ENCODE measurements at places on chromosomes 11 and 22.

GRCh38 chr22:42680648-42681047 is 31.5 kb upstream of the CYB5R3 start:
- DNase-seq: no peak

DNA sequence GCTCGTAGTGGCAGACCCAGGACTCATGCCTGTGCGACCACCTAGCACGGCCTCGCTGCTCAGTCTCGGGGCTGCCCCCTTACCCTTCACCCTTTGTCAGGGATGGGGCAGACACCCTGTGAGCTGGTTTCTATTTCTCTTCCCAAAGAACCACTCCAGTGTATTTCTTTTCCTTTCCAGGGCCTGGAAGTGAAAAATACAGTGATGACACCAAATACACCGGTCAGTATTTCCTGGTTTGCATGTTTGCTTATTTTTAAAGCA is 13.7 kb downstream of the TMEM121B start:
- DNase-seq: no peak

DNA sequence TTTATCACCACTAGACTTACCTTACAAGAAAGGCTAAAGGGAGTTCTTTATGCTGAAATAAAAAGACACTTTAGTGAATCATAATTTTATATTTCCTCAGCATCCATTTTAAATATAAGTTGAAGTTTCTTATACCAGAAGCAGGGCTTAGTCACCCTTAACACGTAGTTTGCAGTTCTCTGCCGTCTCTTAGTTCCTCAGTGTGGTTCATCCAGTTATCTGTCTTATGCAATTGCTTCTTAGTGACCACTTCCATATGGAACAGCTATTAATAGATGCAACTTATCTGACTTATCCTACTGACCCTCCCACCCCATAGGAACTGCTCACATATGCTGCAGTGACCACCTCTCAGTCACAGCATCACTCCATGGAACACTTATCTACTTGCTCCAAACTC is 11.7 kb upstream of the SLC36A4 start:
- no peak for DNase-seq

- no peak for DNase-seq
These were observed 2.7 kb upstream of the CCDC15 start for GRCh38 chr11:124951341-124951740.

GRCh38 chr22:19385221-19385906 is 46.2 kb downstream of the HIRA start:
- DNase-seq: no peak
